ENCODE measurements at places on chromosomes 7 and 10.

GRCh38 chr7:75604408-75604807 lies 112.3 kb downstream of the SPDYE5 start:
- no peak for DNase-seq

GRCh38 chr10:125171402-125172306 lies 11.3 kb upstream of the CTBP2 start:
- no peak for DNase-seq

- no peak for DNase-seq
Observed at GRCh38 chr10:10778959-10779358, 238.7 kb upstream of the CELF2 start.

DNA sequence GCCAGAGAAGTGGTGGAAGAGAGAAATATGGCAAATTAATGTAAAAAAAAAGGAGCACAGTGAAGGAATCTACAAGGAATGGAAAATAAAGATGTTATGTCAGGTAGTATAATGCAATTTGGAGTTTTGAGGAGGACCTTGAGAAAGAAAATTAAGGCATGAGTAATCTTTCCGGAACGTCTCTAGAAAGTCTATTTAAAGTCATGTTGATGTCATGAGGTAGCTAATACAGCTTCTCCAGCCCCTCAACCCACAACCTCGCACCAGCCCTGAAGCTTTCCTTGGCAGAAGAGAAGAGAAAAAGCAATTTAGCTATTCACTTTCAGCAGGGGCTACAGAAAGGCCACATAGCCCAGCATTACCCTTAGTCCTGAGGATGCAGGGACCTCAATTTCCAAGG lies 22.5 kb downstream of the TRDMT1 start:
- no peak for DNase-seq

DNA sequence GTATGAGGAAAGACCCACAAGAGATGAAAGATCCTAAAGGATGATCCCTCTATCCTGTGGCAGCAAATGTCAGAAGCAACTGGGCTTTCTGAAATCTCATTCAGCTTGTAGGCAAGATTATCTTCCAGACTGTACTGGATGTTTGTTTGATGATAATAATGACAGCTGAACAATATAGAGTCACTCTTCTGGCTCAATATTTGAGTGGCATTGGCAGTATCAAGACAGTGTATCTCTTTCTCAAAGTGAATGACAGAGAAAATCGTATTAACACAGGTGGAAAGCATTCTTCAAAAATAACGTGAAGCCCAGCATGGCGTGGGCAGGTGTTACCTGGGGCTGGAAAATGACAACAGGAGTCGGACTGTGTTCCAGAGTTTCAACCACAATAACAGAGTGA lies 114.5 kb downstream of the GPR37 start:
- DNase-seq = no peak
